ENCODE measurements at places on chromosomes 6 and 20.

GRCh38 chr6:119105282-119105681 lies 26.8 kb upstream of the FAM184A start:
- no peak for DNase-seq

GRCh38 chr6:149869275-149869892 lies 5.2 kb upstream of the LRP11 start:
- no peak for DNase-seq

DNA sequence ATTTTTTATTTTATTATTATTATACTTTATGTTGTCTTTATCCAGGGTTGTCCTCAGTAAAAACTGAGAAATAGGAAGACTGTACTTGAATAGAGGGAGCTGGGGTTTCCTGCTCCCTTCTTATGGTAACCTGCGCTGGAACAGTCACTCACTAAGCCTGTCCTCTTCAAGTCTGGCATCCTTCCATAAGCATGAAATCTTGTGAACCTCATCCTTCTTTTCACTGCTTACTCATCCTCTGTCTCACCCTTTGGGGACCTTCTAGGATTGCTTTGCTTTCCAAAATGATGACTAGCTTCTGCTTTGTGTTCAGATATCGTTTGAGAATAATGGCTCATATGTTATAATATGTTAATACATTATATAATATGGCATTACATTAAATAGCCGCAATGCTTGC lies 90.6 kb downstream of the C6orf118 start:
- no peak for DNase-seq

- DNase-seq = no peak
Measured at GRCh38 chr6:124282541-124282940, 478.9 kb downstream of the NKAIN2 start.

- DNase-seq = no peak
Measured at GRCh38 chr6:116156405-116157326, 30.7 kb upstream of the COL10A1 start.

GRCh38 chr6:163122365-163122764 lies 292.2 kb upstream of the QKI start:
- no peak for DNase-seq

DNA sequence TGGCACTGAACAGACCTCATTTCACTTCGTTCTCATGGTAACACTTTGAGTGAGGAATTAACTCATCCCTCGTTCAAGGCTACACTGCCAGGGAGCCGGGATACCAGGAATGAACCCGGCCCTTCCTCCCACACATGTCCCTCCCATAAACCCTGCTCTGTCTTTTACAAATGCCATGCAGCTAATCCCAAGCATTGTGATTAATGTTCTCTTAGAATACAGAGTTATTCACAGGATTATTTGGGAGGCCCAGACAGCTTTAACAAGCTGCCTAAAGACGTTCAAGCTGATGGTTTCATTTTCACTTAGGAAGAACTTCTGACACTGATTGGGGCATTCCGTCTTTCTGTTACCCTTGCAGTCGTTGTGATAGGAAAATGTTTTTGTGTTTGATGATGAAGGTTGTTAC lies 42.5 kb upstream of the CD83 start:
- DNase-seq = no peak

DNA sequence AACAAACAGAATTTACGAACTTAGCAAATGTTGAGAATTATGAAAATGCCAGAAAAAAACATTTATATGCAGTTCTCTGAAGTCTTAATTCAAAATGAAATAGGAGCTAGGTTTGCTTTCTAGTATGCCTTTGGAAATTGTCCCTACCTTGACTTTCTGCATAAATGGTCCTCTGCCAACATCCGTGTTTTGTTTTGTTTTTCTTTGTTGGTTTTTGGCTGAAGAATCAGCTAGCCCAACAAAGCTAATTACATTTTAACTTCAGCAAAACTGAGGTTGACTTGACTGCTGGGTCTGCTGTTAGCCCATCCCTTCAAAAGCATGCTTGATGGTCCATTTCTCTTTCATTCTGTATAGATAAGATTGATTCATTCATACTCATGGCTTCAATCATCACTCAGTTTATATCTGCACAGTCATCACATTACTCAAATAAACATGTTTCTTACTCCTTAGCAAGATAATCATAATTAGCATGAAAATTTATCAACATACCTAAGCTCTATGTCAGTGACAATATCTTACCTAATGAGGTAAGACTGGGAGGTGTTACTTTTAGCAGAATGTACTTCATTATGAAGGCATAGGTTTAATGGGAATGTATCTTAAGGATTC lies 76.4 kb downstream of the ADGRB3 start:
- DNase-seq = no peak

DNA sequence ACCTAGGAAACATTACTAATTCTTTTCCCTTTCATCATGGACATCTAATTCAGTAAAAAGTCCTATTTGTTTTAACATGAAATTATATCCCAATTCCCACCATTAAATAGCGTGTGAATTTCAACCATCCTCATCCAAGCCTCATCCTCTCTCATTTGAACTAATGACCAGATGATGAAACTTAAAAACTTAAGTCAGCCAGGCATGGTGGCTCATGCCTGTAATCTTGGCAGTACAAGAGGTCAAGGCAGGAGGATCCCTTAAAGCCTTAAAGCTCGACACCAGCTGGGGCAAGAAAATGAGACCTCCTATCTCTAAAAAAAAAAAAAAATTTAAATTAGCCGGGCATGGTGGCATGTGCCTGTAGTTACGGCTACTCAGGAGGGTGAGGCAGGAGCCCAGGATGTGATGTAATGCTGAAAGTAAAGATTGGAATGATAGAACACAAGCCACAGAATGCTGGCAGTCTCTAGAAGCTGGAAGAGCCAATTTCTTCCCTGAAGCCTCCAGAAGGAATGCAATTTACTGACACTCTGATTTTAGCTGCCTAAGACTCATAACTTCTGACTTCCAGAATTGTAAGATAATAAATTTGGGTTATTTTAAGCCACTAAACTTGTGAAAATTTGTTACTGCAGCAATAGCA lies 27.1 kb upstream of the HAO1 start:
- DNase-seq = no peak

GRCh38 chr6:54810147-54810546 lies 36.4 kb upstream of the FAM83B start:
- no peak for DNase-seq

DNA sequence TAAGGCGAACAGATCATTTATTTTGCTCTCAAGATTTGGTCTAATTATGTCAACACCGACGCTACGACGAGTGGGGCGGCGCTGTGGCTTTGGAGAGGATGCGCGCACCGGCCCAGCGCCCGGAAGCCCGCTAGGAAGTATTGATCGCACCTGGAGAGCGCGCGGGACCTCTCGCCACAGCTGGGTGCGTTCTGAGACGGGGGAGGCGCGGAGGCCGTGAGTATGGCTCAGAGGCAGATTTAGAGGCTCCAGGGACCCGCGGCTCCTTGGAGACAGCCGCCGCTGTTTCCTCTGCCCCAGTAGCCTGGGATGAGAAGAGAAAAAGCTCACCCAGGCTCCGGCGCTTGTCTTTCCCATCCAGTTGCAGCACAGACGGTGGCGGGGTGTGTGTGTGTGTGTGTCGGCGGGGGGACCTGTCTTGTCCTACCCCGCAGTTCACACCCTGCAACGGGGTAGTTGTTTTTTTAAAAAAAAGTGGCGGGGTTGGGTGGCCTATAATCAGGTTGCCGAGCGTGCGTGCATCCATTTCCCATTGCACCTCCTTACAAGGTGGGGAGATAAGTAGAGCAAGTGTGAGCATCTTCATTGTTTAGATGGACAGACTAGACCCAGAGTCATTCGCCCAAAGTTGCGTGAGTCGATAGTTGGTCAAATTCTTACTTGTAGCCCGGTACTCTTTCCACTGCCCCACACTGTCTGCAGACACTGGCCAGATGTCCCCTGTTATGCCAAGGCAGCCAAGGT lies 11.2 kb downstream of the TFAP2D start:
- no peak for DNase-seq

GRCh38 chr6:153086225-153086990 lies 44.7 kb downstream of the RGS17 start:
- DNase-seq = no peak

DNA sequence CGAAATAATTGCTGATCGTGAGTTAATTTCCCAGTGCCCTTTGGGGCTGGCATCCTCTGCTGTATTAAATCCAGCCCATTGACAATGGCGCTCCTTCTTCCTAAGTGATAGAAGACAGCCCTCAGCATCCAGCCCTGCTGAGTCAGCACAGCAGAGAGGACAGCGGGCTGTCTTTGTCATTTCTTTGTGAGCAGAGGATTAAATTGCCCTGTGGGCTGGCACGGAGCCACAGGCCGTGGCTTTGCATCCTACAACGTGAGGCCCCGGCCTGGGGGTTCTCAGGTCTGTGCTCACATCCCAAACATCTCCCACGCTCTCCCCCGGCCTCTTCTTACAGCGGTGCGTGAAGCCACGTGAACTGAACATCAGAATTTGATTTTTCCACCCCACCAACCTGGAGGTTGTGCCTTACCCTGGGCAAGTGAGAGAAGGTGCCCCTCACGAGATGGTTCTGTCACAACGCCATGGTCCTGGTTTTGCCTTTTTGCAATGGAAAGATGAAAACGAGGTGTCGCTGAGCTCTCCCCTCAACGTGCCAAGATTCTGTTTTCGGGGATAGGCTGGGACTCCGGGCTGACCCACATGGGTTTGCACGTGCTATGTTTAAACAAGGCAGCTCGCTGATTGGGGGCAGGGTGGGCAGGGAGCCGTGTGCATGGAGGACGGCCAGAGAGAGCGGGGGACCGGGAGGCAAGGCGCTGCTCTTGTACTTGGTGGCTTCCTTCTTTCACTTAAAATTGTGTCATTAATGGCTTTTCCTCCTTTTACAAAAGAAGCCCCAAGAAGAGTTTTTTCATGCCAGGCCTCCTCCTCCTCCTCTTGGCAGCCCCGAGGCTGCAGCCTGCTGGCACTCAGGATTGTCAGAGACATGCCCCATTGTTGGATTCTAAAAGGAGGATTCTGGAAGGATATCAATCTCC lies 19.5 kb downstream of the CDH4 start:
- DNase-seq = no peak

DNA sequence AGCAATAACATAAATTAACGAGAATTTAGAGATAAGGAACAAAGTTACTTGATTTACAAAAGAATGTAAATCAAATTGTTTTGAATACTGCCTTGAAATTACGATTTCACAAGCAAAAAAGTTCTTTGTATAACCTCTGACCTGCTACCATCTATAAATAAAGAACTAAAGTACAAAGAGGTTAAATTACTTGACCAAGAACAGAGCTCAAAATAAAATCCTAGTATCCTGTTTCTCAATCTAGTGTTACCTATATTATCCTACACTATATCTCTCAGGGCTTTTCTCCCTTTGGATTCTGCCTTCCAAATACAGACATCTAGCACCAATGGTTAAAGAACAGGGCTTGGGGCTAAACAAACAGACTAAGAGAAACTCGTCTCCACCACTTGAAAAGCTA lies 43.8 kb downstream of the PLN start:
- no peak for DNase-seq

All from activated effector memory CD4-positive, alpha-beta T cell treated with Interleukin-2 at 50 U/mL for 16 hours (primary cell).